Fibroblast of mammary gland (primary cell): ENCODE measurements at places on chromosomes 1 and 21.
A peak's percentile ranks its signal among the peaks of the same experiment; 100 is the strongest.

GRCh38 chr1:4741876-4742423, 87.5 kb downstream of the AJAP1 start:
- no peak for DNase-seq

DNA sequence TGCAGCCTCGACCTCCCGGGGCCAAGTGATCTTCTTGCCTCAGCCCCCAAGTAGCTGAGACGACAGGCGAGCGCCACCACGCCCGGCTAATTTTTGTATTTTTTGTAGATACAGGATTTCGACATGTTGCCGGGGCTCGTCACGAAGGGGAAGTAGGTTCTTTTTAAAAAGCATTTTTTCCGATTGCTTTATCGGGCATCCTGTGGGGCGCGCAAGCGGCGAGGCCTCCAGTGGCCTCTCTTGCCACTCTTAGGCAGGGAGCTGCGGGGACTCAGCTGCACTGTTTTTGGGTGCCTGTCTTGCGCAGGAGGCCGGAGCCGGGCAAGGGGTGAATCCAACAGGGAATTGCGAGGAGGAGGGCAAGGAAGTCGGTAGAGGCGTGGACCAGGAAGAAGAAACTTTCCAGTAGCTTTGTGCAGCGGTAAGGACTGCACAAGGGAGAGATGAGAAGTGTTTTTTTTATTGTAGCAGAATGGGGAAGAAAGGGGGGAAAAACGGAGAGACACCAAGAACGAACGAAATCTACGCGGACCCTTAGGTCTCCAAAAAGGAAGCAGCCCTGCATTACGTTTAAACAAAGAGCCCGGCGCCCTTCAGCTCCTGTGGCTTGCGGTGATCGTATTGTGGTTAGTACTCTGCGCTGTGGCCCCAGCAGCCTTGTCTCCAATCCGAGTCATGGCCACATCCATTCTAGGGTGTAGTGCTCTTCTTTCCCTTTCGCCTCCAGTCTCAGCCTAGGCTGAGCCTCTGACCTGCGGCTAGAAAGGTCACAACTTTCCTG, 164.8 kb downstream of the PPIAL4G start:
- DNase-seq = no peak

DNA sequence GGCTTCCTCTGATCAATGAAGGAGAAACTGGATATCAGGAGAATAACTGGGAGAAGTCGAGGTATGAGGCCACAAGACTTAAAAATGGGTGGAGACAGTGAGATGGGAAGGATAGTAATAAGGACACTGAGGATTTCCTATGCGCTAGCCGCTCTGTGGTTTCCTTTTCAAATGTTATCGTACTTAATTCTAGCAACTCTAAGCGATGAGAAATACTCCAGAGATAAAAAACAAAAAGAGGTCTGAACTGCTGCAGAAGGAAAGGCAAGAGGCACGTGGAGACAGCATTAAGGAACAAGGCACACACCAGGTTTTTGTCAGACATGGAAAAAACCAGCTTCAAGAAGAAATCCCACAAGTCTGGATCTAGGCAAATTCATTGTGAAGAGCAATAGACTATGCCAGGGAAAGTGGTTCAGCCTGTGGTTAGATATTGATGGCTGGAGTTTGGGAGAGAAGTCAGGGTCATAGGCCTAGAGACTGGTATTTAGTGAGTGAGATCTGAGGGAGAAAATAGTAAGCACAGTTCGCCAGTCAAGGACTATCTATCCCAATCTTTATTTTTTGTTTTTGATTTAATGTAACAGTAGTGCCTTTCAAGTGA, 5.3 kb downstream of the CLCA2 start:
- peak; percentile 14 for DNase-seq

GRCh38 chr21:35216996-35217395, 167.9 kb upstream of the RUNX1 start:
- DNase-seq = no peak

DNA sequence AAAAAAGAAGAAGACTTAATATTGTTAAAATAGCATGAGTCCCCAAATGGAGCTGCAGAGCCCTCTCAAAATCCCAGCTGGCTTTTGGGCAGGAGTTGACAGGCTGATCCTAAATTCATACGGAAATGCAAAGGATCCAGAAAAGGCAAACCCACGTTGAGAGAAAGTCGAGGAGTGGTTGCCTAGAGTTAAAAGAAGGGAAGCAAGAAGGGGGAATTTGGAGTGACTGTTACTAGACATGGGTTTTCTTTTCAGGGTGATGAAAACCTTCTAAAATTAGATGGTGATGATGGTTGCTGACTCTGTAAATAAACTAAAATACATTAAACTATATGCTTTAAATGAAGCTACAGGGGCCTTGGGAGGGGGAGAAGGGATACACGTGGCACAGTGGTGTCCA, 1.6 kb downstream of the DNMT3L start:
- no peak for DNase-seq

GRCh38 chr1:204520834-204521709, 4.9 kb downstream of the MDM4 start:
- peak; percentile 84 for DNase-seq

DNA sequence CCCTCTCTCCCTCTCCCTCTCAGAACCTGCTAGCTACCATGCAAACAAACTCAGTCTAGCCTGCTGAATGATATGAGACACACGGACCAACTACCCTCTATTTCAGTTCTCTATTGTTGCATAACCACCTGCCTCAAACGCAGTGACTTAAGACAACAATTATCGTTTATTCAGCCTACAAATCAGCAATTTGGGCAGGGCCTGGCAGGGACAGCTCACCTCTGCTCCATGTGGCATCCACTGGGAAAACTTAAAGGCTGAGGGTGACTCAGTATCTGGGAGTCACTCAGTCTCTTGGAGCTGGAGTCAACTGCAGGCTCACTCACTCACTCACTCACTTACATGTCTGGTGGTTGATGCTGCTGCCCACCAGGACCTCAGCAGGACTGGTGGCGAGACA, 121.3 kb downstream of the SEC16B start:
- DNase-seq = peak; percentile 89

GRCh38 chr21:27467366-27467765, 500.5 kb upstream of the ADAMTS5 start:
- DNase-seq = no peak

DNA sequence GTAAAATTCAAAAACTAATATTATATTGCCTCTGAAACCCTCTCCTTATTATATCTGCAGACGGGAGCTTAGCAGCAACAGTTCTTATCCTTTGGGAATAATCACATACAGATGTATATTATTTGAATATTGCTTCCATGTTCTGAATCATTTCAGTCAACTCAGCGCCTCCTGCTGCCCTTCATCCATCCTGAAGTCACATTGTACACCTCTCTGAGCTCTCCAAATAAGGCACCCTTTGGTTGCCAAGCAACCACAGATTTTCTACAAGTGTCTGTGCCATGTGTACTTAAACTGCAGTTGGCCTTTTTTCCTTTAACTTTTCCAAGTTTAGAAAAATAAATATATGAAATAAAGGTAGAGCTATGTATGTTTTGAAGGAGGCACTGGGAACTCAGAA, 384.3 kb downstream of the LRRIQ3 start:
- no peak for DNase-seq

- DNase-seq = no peak
Observed at GRCh38 chr21:34170886-34171285, 97.5 kb downstream of the MRPS6 start.

DNA sequence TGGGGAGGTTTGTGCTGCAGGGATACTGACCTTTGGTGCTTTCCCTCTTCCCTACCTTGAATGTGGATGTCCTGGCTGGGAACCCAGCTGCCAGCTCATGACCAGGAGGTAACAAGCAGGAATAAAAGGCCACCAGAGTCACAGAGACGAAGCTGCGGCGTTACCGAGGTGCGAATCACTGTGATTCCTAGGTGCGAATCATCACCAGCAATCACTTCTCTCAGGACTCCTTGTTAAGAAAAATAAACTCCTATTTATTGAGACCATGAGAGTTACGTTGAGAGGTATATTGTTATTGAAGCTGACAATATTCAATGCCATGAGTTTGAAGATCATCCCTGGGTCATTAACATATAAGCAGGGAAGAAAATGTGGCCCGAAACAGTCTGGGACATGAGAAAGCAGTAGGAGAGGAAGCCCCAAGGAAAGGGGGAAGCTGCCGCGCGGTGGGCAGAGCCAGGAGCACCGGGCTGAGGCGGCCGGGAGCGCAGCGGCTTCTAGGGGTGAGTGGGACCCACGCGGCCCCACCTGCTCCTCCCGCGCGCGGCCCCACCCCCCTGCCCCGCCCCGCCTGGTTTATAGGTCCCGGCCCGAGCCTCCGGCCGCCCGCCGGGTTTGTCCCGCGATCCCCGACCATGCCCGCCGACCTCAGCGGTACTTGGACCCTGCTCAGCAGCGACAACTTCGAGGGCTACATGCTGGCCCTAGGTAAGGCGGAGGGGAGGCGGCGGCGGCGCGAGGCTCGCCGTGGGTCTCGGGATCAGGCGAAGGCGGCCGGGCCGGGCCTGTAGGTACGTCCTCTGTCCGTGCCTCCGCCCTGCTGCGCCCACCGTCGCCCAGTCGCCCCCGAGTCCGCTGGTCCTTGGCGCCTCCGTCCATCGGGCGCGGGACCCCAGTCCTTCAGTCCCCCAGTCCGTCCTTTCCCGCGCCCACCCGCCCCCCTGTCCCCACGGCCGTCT, at the start of gene RBP7:
Gene RBP7 (plus strand): TSS at position 605 of the 959 bp plus-strand sequence. CDS start 31 bp downstream, at position 636.
- DNase-seq = no peak

DNA sequence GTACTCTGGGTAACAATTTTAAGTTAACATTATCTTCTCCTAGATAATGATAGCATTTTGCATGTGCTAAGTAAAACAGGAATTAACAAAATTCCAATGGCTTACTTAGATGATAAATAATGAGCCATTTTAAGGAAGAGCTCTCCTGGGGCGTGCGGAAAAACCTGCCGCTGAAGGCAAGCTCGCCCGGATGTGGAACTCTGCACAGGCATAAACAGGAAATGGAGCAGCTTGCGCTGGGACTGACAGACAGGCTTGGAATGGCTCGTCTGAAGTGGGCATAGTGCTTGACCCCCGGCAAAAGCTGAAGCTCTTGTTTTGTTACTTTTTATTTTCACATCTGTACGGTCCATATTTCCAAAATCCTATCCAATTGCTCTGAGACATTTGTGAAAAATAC, 169.2 kb downstream of the ZNF281 start:
- no peak for DNase-seq

- DNase-seq = no peak
Observed at GRCh38 chr1:91201694-91202093, 179.9 kb upstream of the ZNF644 start.

DNA sequence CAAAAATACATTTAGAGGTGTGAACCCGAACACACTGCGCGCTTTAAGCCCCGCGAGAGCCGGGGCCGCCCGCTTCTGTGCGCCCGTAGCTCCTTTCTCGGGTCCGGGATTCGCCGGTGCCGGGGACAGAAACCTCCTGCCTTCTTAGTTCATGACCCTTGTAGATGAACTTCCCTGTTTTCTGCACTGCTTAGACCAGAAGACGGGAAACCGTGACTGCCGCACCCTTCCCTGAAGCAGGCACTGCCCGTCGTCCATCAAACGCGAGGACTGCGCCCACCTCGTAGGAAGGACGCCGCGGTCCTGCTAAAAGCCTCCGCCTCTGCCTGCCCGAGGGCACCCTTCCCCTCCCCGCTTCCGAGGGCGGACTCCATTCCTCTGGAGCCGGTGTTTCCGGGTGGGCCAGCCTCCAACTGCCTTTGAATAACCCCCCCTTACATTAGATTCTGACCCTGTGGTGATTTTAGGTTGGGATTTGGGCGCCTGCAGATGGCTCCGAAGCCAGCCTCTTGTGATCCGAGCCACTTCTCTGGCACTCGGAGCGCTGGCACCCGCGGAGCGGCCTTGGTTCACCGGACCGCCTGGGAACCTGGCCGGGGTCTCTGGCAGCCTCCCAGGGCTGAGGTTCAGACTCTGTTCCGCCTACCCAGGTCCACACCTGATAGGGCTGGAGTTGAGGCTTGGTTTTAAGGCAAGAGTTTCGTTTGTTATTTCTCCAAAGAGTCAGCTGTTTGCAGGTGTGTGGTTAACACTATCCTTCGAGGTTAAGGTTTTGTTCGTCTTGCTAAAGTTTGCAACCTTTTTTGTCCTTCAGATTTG, 1.2 kb upstream of the PTTG1IP start:
- no peak for DNase-seq

GRCh38 chr1:151819976-151820623, 11.5 kb downstream of the RORC start:
- DNase-seq = no peak

GRCh38 chr1:27713869-27714513, 11.8 kb upstream of the FAM76A start:
- no peak for DNase-seq

DNA sequence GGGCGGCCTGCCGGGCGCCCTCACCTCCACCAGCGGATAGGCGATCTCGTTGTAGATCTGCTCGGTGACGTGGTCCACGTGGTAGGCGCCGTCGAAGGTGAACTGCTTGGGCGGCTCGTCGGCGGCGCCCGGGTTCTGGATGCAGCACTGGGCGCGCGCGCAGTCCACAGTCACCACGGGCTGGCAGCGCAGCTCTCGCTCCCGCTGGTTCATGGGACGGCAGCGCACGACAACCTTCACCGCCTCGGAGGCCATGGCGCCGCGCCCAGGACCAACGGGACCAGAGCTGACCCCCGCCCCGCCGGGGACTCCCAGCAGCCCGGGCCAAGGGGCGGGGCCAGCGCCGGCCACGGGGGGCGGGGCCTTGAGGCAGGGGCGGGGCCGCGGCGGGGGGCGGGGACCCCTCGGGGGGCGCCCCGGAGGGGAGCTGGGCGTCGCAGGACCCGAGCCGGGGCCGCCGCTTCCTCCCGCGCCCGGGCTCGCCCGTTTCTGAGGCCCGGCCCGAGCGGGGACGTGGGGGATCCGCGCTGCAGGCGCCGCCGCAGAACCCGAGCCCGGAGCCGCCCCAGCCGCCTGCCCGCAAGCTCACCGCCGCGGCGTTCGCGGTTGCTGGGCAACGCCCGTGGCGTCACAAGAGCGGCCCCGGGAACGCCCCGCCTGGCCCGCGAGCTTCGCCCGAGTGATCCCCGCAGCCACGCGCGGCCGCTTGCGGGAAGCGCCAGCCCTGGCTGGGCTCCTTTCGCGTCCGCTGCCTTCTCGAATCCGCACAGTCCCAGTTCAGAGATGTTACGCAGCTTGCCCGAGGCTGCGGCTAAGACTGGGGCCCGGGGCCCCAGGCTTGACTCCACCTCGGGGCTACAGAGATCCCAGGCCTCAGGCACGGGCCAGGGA, at the start of gene KIF17:
Gene KIF17 (minus strand): TSS at position 556 of the 891 bp plus-strand sequence. CDS start 301 bp downstream, at position 255.
- DNase-seq = peak; percentile 65

DNA sequence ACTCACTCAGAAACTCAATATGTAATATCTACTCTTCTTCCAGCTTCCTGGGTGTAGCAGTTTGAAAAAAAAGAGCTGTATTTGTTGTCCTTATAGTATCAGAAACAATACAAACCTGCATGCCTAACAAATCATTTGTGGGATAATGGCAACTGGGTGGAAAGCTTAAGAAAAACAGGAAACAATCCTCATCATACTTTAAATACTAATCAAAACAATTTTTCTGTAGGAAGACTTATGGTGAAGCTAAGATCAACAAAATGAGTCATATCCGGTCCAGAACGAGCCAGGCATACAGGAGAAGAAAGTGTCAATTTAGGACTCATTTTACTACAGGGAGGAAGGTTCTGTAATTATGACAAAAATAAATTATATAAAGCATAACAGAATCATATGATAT, 181.8 kb upstream of the ADGRL4 start:
- peak; percentile 56 for DNase-seq
